ENCODE measurements at places on chromosomes 16 and 17. TPM values are rescaled to one million over a fixed set of nuclear protein-coding genes. Genes with fewer than 3 reads are reported as not detected.

The AGRP gene
- 0.10 TPM for polyA plus RNA-seq

GRCh38 chr17:19270704-19271611 is 33.8 kb downstream of the EPN2 start:
- DNase-seq = peak; percentile 80

The CDH11 gene
- polyA plus RNA-seq = 2.2 TPM

DNA sequence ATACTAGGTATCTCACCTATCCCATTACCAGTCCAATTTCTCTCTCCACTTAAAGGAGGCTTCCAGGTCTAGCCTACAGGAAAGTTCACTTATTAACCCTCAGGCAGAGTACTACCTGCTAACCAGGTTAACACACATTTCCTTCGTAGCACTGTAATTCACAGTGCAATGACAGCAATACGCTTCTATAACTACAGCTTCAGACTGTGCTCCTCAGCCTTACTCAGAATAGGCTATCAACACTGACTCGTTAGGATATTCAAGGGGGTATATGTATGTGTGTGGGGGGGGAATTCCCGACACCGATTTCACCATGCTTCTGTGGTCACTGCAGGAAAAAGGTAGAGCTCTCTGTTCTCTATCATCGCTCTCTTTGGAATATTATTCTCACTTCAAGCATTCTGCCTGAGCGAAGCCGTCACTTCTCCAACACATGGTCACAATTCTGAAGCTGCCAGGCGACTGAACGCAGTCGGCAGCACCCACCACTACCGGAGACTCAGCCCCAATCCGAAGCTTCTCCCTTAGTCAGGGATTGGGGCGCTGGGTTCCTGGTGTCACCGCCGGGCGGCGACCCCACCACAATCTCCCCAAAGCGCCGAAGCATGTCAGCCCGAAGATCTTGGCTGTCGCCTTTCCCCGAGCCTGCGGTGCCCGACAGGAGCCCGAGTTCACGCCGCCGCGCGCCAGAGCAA is 618 bp downstream of the GGA3 start:
- DNase-seq = peak; percentile 32

Measured in small intestine (tissue), 16 donors.